Activated T-helper 1 cell treated with anti-CD3 and anti-CD28 coated beads, Interleukin-12 subunit alpha, Interleukin-12 subunit beta, Interleukin-2, Interleukin-4 antibody, amounts not matched to agents 30 ng/mL and 10 ng/mL and 1 ng/mL, durations not matched to agents 14 hours and 24 hours and 36 hours (primary cell): ENCODE measurements at places on chromosomes 1 and 21.
A peak's percentile ranks its signal among the peaks of the same experiment; 100 is the strongest.

DNA sequence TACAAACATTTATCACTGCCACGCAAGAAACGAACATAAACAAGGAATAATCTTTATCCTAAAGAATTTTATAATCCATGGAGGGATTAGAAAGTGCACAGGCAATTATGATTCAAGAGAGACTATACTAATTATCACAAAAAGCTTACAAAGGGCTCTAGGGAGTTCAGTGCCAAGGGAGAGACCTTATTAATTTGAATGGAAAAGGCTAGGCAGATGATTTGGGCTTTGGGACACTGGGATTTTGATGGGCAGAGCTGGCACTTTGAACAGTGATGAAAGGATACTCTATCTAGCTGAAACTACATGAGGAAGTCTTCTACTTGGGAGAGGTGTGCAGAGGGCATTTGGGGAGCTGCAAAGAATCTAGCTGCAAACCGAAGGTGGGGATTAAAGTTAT, 48.9 kb upstream of the IVNS1ABP start:
- peaks cover 42% of the 10 kb centered on the region for H3K4me1 ChIP-seq
- H3K36me3 ChIP-seq = peaks cover 20% of the 10 kb centered on the region
- H3K27me3 ChIP-seq = peaks cover 6% of the 10 kb centered on the region
- DNase-seq = no peak

DNA sequence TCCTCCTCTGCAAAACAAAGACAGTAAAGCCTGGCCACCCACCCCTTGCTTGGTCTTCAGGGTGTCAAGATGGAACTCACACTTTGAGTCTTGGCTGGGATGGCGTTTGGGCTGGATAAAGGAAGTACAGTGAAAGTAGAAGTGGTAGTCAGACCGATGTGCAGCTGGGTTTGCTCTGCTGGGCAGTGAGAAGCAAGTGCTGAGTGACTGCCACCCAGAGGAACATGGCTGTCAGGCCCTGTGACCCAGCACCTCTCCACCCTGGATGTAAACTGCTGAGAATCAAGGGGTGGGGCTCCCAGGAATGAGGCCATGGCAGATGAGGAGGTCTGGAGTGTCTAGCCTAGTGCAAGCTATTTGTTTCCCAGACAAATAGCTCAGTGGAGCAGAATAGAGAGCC, 51.2 kb downstream of the POFUT2 start:
- no peaks in the 10 kb centered on the region for H3K36me3 ChIP-seq
- H3K27me3 ChIP-seq = peaks cover 57% of the 10 kb centered on the region
- no peak for DNase-seq
- no peak overlapping the region for H3K27ac ChIP-seq

DNA sequence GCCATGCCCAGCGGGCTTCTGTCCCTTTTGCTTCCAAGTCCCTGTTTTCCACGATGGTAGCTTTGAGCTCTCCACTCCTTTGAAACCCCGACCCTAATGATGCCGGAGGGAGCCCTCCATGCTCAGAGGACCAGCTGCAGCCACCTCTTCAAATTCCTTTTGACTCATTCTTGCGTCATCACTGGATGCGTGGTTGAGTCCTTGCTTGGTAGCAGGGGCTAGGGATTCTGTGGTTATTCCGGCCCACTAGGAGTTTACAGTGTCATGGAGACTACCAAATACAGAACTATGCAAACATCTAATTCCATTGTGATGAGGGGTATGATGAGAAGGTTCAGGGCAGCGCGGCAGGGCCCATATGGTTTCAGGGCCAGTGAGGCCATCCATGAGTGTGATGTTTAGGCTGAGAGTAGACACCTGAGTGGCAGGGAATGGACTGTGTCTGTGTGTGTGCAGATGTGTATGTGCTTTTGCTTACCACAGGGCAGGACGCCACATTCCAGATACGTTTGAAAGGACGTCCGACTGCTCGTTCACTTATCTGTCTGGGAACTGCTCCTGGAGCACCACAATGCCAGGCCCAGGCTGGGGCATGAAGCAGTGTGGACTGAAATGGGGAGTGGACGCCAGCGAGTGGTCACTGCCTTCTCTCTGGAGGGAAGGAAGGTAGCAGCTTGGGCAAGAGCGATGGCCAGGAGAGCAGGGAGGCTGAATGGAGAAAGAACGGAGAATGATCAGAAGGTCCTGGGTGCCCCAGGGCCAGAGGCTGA, 30.4 kb upstream of the ZBTB21 start:
- DNase-seq = no peak
- no peak overlapping the region for H3K27ac ChIP-seq
- no peak overlapping the region for H3K4me3 ChIP-seq
- H3K4me1 ChIP-seq = no peaks in the 10 kb centered on the region
- no peaks in the 10 kb centered on the region for H3K27me3 ChIP-seq

DNA sequence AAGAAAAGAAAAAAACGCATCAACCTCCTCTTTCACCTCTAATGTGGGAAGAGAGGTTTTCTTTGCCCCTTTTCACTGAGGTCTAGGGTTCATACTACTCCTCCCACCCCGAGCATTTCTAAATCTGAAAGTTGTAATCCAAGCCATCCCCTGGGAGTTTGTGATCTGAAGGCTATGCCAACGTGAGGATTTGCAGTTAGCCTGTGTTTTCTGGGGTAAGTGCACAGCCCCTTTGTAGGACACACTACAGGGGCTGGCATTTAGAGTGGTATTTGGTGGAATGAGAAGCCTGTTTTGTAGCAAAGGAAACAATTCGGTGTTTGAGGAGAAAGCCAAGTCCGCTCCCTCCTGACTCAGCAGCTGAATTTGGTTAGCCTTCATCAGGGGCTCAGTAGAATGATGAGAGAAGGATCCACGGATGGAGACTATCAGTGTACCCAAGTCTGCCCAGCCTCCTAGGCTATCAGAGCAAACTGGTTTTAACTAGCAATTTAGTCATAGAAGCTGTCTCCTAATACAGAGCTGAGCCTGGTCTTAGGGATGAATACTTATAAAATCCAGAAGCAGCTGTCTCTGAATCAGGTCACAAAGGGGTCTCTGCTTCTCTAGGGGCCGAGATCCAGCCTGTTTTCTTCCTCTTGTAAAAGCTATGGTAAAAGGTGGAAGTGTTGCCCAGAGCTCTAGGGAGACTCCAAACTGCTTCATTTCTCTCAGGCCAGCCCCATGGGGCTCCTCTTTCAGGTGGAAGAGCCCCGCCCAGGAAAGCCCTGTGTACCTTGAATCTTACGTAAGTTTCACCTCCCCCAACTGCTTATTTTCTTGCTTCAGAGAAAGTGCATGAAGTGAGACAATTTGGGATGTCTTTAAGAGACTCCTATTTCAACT, 2.1 kb downstream of the PCP4L1 start:
- DNase-seq = no peak
- peaks cover 6% of the 10 kb centered on the region for H3K36me3 ChIP-seq
- peaks cover 16% of the 10 kb centered on the region for H3K4me1 ChIP-seq
- H3K4me3 ChIP-seq = no peak overlapping the region
- peaks cover 43% of the 10 kb centered on the region for H3K27me3 ChIP-seq

DNA sequence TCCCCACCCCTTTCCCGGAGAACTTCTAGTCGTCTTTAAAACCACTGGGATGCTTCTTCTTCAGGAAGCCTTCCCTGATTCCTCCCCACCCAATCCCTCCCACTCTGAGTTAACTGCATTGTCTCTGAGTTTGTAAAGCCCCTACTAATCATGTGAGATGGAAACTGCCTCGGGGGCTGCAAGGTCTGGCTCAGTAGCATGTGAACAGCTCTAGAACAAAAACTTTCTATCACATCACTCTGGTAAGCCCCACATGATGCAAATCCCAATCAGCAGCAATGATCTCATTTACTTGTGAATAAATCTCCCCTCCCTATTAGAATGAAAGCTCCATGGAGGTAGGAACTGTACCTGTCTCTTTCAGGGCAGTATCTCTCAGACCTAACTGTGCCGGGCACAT, 141.0 kb upstream of the JUN start:
- H3K36me3 ChIP-seq = no peaks in the 10 kb centered on the region
- H3K4me3 ChIP-seq = no peak overlapping the region
- no peak overlapping the region for H3K27ac ChIP-seq
- peaks cover 54% of the 10 kb centered on the region for H3K4me1 ChIP-seq

DNA sequence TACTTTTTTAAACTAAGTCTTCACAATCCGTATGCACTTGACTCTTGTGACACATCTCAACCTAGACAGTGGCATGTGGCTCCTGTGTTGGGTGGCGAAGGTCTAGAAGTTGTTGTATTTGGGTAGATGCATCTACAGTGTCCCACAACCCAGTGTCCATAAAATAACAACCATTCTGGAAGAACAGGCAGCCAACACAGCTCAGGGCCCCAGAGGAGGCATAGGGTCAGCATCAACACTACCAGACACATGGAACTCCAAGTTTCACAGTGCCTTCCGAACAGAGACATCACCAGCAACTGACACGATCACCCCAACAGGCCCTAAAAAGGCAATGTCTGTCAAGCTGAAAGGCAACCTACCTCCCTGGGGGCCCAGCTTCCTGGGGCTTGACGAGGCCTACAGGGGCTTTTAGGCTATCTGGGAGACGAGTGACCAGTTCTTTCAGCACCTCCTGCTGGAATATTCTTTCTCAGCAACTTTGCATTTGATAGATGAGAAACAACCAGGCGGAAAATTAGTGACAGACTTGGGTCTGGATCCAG, 5.6 kb downstream of the SH3BP5L start:
- no peak overlapping the region for H3K4me3 ChIP-seq
- H3K4me1 ChIP-seq = peaks cover 80% of the 10 kb centered on the region
- H3K36me3 ChIP-seq = peaks cover 41% of the 10 kb centered on the region
- H3K27ac ChIP-seq = peak overlapping the region; percentile 45
- no peaks in the 10 kb centered on the region for H3K27me3 ChIP-seq

- no peaks in the 10 kb centered on the region for H3K36me3 ChIP-seq
- H3K4me1 ChIP-seq = peaks cover 8% of the 10 kb centered on the region
- no peak overlapping the region for H3K4me3 ChIP-seq
- no peak for DNase-seq
Measured at GRCh38 chr1:234111458-234112142, 207.1 kb downstream of the SLC35F3 start.

DNA sequence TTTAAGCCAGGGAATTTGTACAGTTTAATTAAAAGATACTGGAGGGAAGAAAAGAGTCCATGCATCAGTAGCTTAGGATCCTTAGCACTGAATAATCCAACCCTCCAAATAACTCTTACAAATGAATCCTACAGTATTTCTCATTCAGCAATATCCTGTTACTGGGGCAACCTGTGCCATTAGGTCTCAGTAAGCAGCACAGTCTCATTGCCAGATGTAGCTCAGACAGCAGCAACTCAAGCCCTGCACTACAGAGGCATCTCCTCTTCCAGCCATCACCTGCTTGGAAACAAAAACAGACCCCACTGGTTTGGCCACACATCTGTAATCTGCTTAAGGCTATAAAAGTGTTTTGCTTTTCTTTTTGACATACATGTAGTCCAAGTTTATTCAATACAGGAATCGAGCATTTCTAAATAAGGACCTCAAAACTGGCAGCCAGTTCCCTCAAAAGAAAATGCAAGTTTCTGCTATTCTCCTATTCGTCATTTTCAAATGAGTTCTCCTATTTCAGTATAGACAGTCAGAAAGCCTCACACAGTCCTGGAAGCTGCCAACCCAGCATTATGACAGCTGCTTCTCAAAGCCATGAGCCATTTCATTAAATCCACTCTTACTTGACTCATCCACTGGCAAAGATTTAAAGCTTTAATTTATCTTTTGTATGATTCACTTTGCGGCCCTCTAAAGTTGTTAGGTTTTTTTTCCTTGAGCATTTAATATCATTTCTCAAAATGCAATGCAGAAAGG, 129.0 kb downstream of the APP start:
- H3K27me3 ChIP-seq = no peaks in the 10 kb centered on the region
- no peak for DNase-seq
- H3K4me1 ChIP-seq = no peaks in the 10 kb centered on the region
- no peaks in the 10 kb centered on the region for H3K36me3 ChIP-seq

- peak overlapping the region; percentile 76 for H3K27ac ChIP-seq
- peaks cover 34% of the 10 kb centered on the region for H3K36me3 ChIP-seq
- no peak for DNase-seq
- H3K4me3 ChIP-seq = peak overlapping the region; percentile 15
Measured at GRCh38 chr1:155466996-155467395, 95.6 kb downstream of the ASH1L start.

DNA sequence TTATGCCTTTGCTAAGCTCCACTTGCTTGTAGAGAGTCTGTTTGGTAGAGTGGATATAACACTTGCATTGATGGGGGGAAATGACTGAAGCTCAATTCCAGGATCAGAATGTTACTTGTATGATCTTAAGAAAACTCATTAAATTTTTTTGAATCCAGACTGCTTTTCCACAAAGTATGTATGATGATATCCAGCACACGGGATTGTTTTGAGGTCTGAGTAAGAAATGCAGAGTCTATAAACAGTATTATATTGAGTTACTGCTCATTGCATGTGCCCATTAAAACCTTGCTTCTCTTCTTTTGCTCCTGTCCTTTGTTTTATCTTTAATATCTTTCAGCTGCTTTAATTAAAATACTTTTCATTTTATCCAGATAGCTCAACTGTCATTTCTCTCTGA, 570.4 kb upstream of the ZRANB2 start:
- no peak overlapping the region for H3K27ac ChIP-seq
- no peaks in the 10 kb centered on the region for H3K27me3 ChIP-seq
- H3K36me3 ChIP-seq = no peaks in the 10 kb centered on the region
- H3K4me1 ChIP-seq = no peaks in the 10 kb centered on the region
- DNase-seq = no peak

DNA sequence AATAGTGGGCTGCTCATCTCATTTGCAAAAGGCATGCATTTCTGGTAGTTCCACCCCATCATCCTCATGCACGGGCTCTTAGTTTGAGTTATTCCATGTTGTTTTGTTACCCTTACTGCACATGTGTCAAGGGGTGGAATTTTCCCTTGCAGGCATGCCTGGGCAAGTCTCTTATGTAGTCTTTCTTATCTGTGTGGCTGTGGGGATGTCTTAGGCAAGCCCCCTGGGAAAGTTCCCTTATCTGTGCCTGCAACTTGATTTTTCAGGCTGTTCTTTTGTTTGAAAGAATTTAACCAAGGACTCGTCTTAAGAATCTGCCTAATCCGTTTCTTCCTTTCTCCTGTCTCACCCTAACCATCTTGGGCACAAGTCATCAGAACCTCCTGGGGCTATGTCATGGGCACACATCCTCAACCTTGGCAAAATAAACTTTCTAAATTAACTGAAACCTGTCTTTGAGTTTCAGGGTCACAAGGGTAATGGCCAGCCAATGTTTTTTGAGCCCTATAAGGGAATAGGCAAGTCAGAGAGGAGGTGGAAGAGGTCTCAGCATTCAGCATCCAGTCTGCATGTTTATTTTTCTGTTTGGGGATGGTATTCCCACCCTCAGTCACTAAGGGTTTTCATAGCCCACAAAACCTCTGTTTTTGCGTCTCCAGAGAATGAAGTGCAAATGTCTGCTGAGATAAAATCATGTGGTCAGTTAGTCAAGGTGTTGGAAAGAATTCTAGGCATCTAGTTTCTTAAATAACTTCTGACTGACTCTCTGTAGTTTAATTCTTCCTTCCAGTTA, 579.7 kb downstream of the PLA2G4A start:
- no peak overlapping the region for H3K4me3 ChIP-seq
- no peak overlapping the region for H3K27ac ChIP-seq
- H3K36me3 ChIP-seq = no peaks in the 10 kb centered on the region

DNA sequence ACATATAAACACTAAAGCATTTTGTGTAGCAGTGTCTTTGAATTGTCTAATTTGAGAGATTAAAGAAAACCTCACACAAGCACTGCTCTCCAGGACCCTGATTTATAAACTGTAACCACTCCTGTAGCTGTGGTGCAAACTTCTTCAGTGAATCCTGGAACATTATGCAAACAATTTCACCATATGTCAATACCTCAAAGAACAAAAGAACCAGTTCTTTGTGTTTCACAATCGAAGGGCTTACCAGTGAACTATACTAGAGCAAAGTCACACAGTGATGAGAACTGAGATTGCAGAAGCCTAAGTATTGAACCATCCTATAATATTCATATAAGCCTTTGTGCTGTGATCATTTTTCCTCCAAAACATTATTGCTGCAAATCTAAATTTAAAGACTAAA, 21.5 kb downstream of the DPH5 start:
- H3K4me1 ChIP-seq = peaks cover 43% of the 10 kb centered on the region
- DNase-seq = no peak
- no peak overlapping the region for H3K4me3 ChIP-seq
- no peaks in the 10 kb centered on the region for H3K27me3 ChIP-seq
- peaks cover 36% of the 10 kb centered on the region for H3K36me3 ChIP-seq
